Activated T-cell treated with anti-CD3 and anti-CD28 coated beads for 24 hours (primary cell): ENCODE measurements at places on chromosomes 3 and 15.

DNA sequence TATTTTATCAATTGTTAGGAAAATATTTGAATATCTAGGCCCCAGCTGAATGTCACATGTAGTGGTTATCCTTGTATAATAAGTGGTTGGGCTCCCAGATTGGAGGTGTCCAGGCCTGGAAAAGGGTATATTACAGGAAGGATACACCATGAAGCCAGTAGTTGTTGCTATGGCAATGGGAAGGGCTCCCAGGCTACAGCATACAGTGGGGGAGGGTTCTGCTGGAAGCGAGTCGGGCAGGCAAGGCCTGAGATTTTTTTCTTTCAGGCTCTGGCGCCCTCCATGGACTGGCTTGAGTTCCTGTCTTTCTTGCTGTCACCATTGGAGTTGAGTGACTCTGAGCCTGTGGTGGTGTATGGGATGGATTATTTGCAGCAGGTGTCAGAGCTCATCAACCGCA lies 8.9 kb downstream of the ECE2 start:
- no peak for DNase-seq

GRCh38 chr15:40845036-40845435 lies 1.2 kb downstream of the SPINT1 start:
- no peak for DNase-seq

DNA sequence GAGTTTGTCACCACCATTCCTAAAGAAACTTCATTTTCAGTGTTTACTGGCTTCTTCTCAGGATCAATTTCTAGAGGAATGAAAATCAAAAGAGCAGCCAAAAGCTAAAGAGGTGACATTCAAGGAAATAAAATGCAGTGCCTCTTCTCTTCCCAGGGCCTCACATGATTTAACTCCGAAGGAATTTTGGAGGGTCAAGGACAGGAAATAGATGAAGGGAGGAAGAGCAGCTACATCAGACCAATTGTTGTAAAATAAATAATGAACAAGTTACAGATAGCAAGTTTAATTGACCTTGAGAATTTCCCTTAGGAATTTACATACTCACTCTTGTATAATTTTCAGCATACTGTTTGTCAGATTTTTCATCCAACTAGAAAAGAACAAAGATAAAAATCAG lies 78.1 kb downstream of the LRRFIP2 start:
- no peak for DNase-seq

- no peak for DNase-seq
These were observed 8.7 kb upstream of the CPA3 start for GRCh38 chr3:148856384-148856783.

DNA sequence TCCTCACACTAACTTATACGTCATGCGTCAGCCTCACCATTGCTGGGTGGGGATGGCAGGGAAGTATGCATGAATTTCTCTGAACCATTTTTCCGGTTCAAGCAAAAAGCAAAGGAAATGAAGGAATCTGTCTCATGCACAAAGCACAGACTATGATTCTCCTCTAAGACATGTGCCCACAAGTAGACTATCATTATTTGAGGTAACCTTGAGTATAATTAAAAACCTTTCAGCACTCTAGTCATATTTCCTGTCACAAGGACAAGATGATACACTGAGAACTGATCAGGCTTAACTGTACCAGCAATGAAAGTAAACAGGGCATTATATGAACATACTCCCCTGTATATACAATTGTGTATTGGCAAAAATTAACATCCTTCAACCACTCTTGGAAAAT lies 56.7 kb upstream of the TSC22D2 start:
- DNase-seq: no peak

GRCh38 chr3:58751235-58751634 lies 84.7 kb upstream of the FAM3D start:
- no peak for DNase-seq

DNA sequence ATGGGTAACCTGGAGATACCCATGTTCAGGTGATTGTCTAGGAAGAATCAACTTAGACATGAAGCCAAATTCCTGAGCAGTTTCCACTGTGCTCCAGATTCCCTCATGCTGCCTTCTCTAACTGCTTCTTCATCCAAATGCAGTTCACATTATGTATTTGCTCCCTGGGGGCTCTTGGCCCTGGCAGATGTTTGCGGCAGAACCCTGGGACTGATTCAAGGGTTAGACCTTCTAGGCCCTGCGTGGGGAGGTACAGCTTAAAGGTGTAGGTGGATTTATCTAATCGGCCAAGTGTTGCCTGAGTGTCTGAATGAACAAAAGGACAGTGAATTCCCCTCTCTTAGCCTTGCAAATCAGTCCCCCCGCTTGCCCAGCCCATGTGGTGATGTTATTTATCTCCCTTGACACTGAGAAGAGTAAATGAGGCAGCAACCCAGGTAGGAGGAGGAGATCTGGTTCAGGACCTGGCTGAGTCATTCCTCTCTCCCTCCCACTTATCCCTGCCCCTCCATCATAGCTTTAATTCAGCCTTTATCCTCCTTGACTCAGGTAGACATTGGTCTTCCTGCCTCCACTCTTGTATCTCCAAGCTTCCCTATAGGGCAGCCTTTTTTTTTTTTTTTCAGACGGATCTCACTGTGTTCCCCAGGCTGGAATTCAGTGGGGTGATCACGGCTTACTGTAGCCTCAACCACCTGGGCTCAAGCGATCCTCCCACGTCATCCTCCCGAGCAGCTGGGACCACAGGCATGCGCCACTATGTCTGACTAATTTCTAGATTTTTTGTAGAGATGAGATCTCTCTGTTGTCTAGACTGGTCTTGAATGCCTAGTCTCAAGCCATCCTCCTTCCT lies 54.8 kb downstream of the MAGEF1 start:
- no peak for DNase-seq

DNA sequence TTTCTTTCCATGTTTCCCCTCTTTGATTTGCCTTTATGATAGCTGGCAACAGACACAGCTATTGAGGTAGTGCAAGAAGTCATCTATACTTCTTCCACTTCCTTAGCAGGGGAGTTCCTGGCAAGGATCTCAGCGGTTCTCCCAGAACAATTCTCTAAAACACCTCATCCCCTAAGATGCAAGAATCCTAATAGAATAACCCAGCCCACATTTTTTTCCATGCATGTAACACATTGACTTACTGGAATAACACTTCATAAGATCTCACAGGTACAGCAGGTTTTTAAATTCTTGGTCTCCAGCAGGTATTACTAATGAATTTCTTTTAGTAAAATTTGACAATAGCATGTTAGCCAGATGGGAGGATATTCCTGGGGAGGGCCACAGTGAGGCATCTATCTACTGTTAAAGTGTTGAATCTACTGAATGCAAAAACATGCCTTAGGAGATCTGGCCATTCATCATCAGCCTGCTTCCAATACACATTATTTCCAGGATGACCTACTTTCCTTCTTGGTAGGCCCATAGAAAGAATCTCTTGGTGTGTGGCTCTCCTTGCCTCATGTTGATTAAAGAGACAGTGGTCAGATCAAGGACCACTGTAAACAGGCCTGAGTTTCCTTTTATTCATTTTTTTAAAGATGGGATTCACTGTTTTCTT lies 78.5 kb downstream of the RAD18 start:
- no peak for DNase-seq

DNA sequence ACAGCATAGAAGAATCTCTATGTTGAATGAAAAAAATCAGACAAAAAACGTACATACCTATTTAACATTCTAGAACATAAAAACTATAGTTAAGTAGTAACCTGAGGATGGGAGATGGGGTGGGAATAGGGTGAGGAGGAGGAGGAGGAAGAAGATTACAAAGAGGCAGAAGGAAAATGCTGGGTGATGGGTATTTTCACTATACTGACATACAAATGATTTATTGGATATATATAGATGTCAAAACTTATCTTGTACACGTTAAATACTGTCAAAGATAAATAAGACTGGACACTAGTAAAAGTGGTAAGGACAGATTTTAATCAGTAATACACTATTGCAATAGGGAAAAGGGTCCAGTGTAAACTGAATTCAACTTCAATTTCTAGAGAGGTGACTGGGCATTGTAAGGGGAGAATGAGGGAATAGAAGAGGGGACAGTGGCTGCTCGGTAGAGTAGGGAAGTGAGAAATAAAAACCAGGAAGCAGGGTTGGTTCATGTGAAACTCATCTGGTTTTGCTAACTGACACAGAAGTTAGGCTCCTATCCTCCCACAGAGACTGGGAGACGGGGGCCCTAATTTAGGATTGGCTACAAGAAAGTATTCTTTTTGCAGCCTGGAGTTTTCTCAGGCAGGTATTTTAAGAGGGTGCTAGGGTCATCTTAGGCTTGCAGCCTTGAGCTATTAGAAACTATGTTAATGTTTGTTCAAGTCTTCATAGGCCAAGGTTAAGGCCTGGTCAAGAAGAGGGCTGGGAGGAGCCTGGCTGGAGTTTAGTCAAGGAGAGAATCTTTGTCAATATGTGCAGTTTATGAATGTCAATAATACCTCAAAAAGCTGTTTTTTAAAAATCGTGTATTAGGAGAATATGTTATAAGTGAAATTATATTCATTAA lies 15.0 kb upstream of the C15orf61 start:
- no peak for DNase-seq

DNA sequence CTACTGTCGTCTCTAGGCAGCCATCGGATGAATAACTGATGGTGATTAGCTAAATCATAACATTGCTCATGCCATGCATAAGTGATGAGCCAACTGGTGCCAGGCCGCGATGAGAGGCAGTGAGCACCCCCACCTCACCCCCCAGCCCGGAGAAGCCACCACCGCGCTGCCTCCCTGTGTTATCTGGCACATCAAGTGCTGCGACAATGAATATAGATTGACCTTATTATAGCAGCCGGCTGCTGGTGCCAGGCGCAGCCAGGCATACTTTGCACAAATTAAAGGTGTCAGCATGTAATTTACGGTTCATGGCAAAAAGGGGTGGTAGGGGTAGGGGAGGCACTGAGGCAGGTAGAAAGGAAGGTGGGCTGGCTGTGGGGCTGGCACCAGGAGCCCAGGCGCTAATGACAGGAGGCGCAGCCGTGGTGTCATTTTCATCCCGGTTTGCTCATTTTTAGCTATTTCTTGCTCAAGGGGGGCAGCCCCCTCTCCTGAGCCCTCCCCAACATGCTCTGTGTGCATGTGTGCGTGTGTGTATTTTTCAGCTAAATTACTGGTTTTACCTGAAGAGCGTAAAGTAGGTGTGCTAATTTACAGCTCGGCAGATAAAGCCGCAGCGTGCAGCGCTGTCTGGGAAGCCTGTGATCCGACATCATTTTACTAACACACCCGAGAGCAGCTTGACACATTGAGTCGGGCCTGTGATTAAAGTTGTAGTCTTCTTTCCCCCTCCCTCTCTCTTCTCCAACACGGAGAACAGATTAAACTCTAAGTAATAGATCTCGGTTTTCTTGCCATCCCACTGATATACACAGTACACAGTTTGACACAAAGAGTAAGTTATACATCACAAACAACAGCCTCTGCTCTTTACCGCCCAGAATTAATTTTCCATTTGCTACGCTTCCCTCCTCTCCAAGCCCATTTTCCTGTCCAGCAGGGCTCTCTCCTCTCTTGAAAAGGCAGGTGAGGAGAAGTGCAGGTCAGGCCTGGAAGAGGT lies 212.3 kb downstream of the RPLP1 start:
- DNase-seq: no peak

- no peak for DNase-seq
These were observed 35.4 kb downstream of the TPM1 start for GRCh38 chr15:63077952-63078351.
